Activated T-helper 9 cell treated with anti-CD3 and anti-CD28 coated beads, Interleukin-2, amount 50 U/mL, for 16 hours (primary cell): ENCODE measurements at places on chromosomes 2 and 18.

DNA sequence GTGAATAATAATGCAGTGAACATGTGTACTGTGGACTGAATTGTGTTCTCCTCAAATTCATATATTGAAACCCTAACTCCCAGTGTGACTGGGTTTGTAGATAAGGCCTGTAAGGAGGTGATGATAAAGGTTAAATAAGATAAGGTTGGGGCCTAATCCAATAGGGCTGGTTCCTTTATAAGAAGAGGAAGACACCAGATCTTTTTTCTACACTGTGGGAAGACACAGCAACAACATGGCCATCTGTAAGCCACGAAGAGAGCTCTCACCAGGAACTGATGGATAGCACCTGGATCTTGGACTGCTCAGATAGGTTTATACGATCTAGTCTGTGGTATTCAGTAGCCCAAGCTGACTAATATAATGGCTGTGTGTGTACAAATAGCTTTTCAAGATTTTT is 66.8 kb downstream of the BMPR2 start:
- no peak for DNase-seq

DNA sequence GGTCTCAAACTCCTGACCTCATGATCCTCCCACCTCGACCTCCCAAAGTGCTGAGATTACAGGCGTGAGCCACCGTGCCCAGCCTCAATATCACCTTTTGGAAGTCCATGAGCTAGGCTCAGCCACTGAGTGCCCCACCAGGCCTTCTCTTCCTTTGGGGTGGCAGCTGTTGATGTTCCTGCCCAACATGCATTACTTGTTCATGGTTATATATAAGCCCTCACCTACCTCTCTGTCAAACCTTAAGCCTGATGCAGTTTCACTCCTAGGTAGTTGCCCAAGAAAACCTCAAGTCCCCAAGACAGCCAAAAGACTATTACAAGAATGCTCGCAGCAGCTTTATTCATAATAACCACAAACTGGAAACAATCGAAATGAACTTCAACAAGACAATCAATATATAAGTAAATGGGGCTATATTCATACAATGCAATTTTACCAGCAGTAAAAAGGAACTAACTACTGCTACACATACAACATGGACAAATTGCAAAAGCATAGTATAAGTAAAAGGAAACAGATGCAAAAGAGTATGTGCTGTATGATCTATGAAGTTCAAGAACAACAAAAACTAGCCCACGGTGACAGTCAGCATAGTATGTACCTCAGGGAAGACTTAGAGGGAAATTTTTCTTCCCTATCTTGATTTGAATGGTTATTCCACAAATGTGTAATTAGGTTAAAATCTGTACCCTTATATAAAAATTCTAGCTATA is 59.6 kb upstream of the REL start:
- DNase-seq = no peak

- DNase-seq = no peak
These were observed 102.1 kb upstream of the CDC42EP3 start for GRCh38 chr2:37773371-37774130.

- DNase-seq = no peak
These were observed 336.3 kb downstream of the DYSF start for GRCh38 chr2:71789556-71790204.

GRCh38 chr18:26584745-26585144 is 36.4 kb upstream of the KCTD1 start:
- DNase-seq = no peak

DNA sequence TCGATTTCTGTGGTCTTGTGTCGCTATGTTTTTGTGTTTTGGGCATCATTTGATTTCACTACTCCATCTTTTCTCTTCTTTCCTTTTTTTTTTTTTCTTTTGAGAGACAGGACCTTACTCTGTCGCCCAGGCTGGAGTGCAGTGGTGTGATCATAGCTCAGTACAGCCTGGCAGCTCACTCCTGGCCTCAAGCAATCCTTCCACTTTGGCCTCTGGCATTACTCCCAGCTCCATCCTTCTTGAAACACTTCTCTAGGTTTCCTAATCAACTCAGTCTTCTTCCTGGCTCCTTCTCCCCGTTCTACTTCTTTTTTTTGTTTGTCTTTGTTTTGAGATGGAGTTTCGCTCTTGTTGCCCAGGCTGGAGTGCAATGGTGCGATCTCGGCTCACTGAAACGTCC is 26.5 kb downstream of the TCF23 start:
- DNase-seq = no peak

DNA sequence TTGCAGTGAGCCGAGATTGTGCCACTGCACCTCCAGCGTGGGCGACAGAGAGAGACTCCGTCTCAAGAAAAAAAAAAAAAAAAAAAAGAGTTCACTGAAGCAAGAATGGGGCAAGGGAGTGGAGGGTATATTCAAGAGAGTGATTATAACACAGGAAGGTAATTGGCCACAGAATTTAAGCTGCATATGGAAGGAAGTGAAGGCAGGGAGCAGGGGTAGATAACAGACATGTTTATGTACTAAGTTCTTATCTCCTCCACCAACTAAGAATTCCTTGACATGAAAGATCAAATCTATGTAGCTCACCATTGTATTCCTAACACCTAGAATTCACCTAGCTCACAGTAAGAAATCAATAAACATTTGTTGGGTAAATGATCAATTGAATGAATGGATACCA is 37.3 kb downstream of the GKN2 start:
- no peak for DNase-seq

GRCh38 chr2:41902897-41903296 is 144.9 kb upstream of the PKDCC start:
- no peak for DNase-seq
